ENCODE measurements at places on chromosomes 5 and 9. TPM values are rescaled to one million over a fixed set of nuclear protein-coding genes. Genes with fewer than 3 reads are reported as not detected.

DNA sequence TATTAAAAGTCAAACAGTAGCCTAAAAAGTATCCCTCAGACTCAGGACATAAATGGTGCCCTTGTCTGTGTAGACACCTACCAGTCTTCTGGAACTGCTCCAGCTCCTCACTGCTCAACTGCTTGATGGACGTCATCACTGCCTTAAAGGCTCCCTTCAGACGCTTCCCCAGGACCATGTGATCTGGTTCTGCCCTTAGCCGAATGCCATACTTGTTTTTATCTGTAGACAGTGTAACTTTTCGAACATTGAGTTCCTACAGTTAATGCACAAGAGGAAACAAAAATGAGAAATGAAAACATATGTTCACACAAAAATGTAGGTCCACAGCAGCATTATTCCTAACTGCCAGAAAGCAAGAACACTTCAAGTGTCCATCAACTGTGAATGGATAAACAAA, 46.2 kb downstream of the IARS1 start:
- no peak for DNase-seq

DNA sequence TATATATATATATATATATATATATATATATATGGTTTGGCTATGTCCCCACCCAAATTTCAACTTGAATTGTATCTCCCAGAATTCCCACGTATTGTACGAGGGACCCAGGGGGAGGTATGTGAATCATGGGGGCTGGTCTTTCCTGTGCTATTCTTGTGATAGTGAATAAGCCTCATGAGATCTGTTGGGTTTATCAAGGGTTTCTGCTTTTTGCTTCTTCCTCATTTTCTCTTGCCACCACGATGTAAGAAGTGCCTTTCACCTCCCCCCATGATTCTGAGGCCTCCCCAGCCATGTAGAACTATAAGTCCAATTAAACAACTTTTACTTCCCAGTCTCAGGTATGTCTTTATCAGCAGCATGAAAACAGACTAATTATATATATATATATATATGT, 52.3 kb upstream of the ADAMTS2 start:
- DNase-seq: no peak

DNA sequence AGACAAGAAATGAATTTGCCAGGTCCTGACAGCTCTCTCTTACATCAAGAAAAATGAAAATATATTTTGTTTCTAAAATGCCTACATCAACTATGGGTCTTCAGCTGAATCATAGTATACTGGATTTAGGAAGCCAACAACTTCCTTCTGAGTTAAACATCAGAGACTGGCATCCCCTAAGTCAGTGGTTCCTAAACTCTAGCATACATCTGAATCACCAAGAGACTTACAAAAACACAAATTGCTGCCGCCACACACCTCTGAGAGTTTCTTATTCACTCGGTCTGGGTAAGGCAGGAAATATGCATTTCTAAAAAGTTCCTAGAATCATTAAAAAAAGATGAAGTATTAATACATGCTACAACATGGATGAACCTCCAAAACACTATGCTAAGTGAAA, 60.4 kb upstream of the TMEM252 start:
- no peak for DNase-seq

The PCDHGA9 gene
- 6.4 TPM for polyA plus RNA-seq

The TCF7 gene
- 13.0 TPM for polyA plus RNA-seq

DNA sequence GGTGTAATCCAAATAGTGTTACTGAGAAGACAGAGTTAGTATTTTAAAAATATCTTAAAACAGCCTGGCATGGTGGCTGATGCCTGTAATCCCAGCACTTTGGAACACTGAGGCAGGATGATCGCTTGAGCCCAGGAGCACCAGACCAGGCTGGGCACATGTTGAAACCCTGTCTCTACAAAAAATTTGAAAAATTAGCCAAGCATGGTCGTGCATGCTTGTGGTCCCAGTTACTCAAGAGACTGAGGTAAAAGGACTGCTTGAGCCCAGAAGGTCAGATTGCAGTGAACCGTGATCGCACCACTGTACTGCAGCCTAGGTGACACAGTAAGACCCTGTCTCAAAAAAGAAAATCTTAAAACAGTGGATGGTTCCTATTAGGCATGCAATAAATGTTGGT, 12.4 kb downstream of the IFNA1 start:
- DNase-seq: no peak

DNA sequence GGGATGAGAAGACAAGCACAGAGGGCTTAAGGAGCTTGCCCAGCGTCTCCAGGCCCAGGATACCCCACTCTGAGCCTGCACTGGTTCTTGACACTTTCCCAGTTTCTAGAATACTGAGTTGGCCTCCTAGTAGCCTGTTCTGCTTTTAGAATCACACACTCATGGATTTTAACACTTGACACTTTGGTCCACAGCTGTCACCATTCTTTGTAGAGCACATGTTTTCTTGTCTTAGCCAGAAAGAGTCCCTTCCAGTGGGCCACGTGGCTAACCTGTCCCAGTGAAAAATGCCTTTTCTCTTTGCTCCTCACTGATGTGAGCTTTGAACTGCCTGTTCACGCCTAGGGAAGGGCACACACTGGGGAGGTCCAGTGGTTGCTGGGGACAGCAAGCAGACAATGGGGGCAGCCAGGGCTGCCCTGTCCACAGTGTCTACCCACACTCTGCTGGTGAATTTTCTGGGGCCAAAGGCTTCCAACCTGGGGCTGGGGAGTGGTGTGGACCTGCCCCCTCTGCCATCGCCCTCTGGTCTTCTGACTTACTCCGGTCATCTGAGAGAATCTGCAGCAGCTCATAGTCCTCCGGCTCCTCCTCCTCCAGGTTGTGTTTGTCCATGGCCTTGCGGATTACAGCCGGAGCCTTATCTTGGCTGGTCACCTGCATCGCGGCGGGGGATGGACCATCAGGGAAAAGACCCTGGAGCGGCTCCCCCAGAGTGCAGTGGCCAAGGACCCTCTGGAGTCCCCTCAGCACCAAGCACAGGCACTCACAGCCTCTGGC, 21.1 kb downstream of the RALGDS start:
- DNase-seq: no peak

DNA sequence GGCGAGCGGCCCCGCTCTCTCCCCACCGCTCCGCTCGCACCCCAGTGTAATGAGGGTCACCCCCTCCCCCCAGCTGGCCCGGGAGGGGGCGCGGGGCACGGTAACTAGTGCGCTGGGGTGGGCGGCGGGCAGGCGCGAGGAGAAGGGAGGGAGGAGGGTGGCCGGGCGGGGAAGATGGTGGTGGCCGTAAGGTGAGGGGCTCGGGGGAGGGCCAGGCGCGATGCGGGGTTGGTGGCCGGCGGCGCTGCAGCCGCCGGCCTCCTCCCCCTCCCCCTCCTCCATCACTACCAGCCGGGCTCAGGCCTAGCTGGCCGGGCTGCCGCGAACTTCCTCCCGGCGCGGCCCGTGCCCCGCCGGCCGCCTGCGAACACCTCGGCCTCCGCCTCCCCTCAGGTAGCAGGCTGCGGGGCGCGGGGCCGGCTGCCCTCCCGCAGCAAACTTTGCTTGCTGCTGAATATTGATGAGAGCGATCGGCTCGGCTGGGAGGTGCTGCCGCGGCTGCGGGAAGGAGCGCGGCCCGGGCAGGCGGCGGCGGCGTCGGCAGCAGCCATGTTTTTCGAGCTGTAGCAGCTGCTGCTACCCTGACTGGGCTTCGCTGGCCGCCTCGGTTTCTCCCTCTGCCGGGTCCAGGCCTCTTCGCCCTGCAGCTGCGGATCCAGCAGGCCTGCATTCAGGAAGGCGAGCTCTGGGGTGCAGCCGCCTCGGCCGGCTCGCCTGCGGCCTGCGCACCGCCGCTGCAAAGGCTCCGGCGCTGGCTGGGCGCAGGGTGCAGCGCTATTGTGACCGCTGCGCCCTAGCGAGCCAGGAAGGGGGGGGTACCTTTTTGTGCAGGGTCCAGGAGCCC, 502 bp downstream of the NSD1 start:
- DNase-seq: peak; percentile 53

DNA sequence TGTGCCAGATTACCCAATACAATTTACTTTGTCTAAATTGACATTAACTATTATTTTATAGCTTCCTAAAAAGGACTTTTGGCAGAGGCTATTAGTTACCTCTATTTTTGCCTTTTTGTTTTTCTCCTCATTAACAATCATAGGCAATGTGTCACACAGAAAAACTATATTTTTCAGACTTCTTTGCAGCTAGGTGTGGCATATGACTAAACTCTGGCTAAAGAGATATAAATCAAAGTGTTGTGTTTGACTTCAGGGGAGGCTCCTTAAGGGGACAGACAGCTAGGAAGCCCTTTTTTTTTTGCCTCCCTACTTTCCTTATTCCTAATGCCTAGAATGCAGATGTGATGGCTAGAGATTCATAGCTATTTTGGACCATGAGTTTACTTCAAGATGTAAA, 19.7 kb upstream of the GCNT4 start:
- no peak for DNase-seq

The ATP6V0E1 gene
- 189 TPM for polyA plus RNA-seq
